ENCODE measurements at places on chromosomes 4 and X.

- DNase-seq = no peak
Measured at GRCh38 chr4:26022346-26023202, 108.6 kb downstream of the SMIM20 start.

- DNase-seq = no peak
Measured at GRCh38 chr4:15944895-15945294, 6.4 kb upstream of the FGFBP1 start.

- no peak for DNase-seq
Measured at GRCh38 chrX:53163436-53163835, 61.6 kb downstream of the KDM5C start.

- no peak for DNase-seq
Measured at GRCh38 chr4:71062436-71062835, 69.0 kb downstream of the DCK start.

GRCh38 chr4:79852305-79852730, 220.7 kb downstream of the ANTXR2 start:
- no peak for DNase-seq

DNA sequence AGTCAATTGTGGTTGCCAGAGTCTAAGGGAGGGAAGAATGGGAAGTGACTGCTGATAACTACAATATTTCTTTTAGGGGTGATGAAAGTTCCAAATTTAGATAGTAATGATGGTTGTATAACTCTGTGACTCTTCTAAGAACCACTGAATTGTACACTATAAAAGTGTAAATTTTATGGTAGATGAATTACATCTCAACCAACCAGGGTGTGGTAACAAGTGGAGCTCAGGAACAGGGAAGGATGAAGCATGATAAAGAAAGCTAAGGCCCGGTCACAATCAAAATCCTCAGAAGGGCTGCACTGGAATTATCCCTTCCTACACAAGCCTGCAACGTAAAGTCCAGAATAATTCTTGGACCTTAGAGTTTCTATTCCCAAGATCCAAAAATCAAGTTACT, 143.2 kb downstream of the PPARGC1A start:
- no peak for DNase-seq

GRCh38 chr4:152917543-152918395, 18.4 kb upstream of the FHDC1 start:
- DNase-seq = no peak

- no peak for DNase-seq
Measured at GRCh38 chrX:131783555-131784308, 239.4 kb upstream of the STK26 start.

DNA sequence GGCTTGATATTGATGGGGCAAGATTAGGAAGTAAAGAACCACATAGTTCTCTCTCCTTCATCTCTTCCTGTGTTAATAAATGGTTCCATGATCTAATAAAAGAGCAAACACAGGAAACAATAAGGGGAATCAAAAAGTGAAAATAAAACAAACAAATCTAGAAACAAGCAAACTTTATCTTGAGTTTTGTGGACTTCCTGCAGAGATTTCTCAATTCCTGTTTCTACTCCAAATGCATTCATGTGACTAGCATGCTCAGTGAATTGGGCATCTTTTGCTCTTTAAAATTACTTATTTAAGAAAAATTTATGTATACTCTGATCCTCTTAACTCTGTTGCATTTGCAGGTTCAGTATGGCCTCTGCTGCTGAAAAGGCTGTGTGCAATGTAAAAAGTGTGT, 682.0 kb downstream of the KCTD8 start:
- no peak for DNase-seq

GRCh38 chr4:84493092-84493850, 5.8 kb downstream of the NKX6-1 start:
- no peak for DNase-seq

GRCh38 chrX:78119521-78120227, 15.6 kb downstream of the PGK1 start:
- DNase-seq = no peak

GRCh38 chr4:30716681-30717207, 3.4 kb upstream of the PCDH7 start:
- peak; percentile 46 for DNase-seq

GRCh38 chr4:74324262-74324661, 16.0 kb downstream of the EPGN start:
- DNase-seq = no peak

- DNase-seq = no peak
Measured at GRCh38 chr4:17981063-17981462, 40.5 kb downstream of the LCORL start.

DNA sequence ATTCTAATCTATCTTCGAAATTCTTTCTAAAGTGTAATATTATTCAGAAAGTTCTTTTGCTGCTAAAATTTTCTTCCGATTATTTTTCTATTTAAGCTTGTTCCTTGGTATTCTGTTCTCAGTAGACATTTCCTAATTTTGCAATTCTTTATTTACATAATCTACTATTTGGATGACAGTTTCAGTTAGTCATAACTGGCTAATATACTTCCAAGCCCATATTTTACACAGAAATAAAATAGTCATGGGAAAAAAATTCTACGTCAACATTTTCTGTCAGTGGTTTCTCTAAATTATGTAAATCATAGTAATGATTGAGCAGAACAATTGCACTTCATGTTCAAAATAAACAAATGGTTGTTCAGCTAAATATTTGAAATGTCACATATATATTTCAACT, 178.0 kb upstream of the ANKRD50 start:
- no peak for DNase-seq

- no peak for DNase-seq
Measured at GRCh38 chrX:79170476-79171035, 26.1 kb downstream of the GPR174 start.

- DNase-seq = no peak
Measured at GRCh38 chr4:61532336-61533000, 332.3 kb downstream of the ADGRL3 start.

GRCh38 chrX:13101441-13102139, 57.2 kb upstream of the FAM9C start:
- DNase-seq = no peak

DNA sequence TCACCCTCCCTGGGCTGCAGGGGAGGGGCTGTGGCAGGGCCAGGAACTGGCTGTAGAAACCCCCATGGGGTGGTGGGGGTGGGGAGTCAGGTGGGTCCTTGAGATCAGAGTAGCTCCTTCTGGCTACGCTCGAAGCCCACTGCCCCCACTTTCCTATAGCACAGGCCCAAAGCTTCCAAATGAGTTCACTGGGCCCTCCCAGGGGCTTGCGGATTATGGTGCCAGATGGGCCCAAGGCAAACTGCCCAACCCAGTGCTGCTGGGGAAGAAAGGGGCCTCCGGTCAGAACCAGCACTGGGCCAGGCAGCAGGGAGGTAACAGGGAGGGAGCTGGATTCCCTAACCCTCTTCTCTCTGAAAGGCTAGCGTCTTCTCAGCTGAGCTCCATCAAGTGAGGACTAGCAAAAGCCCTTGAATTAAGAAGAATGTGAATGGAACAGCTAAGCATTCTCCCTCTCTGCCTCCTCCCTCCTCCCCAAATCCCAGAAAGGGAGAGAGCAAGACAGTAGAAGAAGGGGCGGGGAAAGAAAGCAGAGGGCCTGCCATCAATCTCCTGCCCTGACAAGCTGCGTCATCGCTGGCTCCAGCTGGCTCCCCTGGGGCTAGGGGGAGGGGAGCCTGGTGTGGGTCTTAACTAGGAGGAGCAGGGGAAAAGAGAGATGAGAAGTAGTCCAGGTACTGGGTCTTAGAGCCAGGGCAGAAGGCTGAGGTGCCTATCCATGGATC, 34.7 kb downstream of the FRMPD3 start:
- peak; percentile 84 for DNase-seq

GRCh38 chr4:151219948-151220347, 57.0 kb upstream of the PRSS48 start:
- DNase-seq = no peak

- no peak for DNase-seq
Measured at GRCh38 chrX:110219920-110220319, 98.0 kb downstream of the AMMECR1 start.

- DNase-seq = no peak
Measured at GRCh38 chr4:18664171-18664570, 642.6 kb upstream of the LCORL start.

- no peak for DNase-seq
Measured at GRCh38 chr4:162985131-162985530, 181.6 kb downstream of the NAF1 start.

- peak; percentile 66 for DNase-seq
Measured at GRCh38 chr4:146478009-146478408, 43.7 kb downstream of the SLC10A7 start.
